ENCODE measurements at places on chromosomes 3 and 15.

- DNase-seq: no peak
Measured at GRCh38 chr15:56241374-56242105, 2.1 kb downstream of the RFX7 start.

DNA sequence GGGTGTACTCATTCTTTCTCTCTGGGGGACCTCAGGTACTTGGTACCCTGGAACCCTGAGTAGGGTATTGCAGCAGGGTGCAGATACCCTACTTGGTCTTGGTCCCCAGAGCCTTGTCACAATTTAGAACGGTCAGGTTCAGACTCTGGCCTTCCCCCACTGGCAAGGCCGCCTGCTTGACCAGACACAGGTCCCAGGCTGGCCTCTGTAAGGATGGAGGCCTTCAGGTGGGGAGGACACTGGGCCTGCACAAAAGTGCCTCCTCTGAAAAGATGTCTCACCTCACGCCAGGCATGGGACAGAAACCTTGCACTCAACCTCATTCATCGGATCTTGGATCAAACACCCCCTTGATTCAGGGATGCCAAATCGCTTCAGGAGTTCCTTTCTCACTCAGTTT is 158.4 kb downstream of the KLF13 start:
- no peak for DNase-seq

DNA sequence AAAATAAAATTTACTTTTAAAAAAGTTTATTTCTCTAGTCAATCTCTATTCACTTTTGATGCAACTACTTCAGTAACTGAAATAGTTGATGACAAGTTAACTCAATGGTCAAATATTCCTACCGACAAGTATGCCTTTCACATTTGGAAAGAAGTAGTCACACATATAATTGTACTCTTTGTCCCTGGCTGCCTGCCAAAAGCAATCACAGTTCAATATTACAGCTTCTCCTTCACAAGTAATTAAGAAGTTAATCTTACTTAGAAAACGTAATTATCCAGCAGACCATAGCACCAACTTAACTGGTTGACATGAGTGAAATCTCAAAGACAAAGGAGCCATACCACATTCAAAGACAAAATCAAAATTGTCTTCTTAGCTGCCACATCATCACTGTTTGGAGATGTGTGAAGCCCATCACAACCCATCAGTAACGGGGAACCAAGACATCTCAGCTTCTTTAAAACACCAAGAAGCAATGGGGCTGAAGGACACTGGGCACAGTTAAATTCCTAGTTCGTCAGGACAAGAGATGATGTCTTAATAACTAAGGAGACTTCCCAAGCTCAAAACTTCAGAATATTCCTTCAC is 86.1 kb downstream of the PLCH1 start:
- no peak for DNase-seq

DNA sequence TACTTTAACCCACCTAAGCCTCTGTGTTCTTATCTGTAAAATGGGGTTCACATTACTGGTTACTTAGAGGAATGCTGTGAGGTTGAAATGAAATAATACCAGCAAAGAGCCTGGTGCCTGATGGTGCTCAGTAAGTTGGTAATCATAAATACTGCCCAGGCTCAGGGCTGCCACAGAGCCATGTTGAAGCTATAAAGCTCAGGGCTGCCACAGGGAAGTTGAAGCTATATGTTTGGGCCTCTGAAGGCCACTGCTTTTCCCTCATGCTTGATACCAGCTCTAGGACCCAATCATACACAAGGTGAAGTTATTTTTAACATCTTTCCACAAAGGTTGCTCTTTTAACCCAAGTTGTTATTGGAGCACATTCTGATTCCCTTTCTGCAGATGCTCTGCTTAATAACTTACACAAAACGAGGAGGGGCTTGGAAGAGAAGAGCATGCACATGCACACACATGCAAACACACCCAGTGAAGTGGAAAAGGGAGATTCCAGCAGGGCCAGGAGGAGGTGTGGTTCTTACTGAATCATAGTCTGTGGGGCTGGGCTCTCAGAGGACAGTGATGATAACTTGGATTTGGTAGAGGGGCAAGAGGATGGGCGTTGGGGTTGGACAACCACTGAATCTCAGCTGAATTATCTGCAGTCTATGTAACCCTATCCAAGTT is 17.4 kb downstream of the PARP14 start:
- no peak for DNase-seq

DNA sequence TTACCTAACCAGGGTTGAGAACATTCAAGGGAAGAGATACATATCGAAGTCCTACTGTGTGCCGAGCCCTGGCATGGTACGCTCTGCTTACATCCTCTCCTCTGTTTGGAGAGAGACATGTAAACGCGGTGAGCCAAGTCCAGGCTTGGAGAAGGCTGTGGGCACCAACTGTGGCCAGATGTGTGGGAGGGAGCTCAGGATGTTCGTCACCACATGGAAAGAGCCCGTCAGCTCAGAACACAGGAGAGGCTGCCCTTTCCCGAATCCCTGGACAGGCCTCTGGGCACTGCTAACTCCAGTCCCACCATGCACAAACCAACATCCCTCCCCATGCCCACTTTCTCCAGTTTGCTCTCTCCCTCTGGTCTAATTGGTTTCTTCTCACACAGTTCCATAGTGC is 43.0 kb downstream of the MESD start:
- no peak for DNase-seq

DNA sequence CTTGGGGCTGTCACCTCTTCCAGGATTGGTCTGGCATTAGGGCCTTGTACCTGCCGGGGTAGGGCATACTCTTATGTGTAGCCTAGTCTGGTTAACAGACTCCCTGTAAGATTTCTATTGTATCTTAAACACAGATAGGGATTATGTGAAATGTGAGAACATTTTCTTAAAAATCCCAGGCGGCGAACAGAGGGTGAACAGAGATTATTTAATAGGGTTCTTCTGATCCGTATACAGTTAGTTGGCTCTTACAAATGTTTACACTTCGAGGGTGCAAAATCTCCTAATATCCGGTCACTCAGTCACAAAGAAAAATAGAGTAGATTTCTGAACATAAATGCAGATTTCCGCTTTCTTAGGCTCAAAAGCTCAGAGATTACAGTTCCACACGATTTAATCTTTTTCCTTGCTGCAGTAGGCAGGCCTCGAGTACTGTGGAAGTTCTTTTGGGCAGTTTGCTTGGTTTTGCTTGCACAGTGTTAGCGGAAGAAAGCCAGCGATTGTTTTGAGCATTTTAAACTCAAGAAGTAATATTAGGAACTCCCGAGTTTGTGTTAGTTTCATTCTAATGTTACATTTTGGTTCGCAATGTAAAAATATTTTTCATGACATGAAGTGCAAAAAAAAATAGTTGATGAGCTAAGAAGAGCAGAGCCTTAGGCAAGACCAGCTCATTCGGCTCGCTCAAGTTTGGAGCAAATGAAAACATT is 993 bp downstream of the PLCL2 start:
- no peak for DNase-seq

DNA sequence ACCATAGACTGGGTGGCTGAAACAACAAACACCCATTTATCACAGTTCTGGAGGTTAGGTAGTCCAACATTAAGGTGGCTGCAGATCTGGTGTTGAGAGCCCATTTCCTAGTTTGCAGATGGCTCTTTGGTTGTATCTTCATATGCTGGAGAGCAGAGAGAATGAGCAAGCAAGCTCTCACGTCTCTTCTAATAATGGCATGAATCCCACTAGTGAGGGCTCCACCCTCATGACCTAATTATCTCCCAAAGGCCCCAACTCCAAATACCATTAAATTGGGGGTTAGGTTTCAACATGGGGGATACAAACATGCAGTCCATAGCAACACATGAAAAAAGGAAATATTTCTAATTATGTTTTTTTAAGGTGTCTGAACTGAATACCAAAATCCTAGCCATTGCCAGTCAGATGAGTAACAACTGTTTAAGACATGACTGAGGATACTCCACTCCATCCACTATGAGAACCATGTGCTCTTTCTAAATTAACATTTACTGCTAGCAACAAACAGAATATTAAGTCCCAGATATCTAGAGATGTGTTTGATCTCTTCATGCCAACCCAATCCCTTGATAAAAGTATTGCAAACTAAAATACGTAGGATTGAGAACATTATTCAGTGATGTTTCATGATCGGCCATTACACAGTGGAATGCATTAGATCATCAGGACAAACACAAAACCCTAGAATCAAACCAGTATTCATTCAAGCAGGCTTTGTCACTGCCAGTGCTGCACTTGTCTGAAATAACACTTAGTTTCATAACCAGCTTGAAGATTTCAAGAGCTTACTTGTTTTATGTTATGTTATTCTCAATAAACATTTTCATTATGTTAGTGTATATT is 340.3 kb downstream of the SLC9A9 start:
- no peak for DNase-seq

- DNase-seq: no peak
Measured at GRCh38 chr3:169984292-169984691, 17.7 kb downstream of the SEC62 start.

- no peak for DNase-seq
Measured at GRCh38 chr15:73756947-73757513, 3.9 kb upstream of the INSYN1 start.

GRCh38 chr3:193840111-193840641 is 247.2 kb downstream of the OPA1 start:
- DNase-seq: no peak

DNA sequence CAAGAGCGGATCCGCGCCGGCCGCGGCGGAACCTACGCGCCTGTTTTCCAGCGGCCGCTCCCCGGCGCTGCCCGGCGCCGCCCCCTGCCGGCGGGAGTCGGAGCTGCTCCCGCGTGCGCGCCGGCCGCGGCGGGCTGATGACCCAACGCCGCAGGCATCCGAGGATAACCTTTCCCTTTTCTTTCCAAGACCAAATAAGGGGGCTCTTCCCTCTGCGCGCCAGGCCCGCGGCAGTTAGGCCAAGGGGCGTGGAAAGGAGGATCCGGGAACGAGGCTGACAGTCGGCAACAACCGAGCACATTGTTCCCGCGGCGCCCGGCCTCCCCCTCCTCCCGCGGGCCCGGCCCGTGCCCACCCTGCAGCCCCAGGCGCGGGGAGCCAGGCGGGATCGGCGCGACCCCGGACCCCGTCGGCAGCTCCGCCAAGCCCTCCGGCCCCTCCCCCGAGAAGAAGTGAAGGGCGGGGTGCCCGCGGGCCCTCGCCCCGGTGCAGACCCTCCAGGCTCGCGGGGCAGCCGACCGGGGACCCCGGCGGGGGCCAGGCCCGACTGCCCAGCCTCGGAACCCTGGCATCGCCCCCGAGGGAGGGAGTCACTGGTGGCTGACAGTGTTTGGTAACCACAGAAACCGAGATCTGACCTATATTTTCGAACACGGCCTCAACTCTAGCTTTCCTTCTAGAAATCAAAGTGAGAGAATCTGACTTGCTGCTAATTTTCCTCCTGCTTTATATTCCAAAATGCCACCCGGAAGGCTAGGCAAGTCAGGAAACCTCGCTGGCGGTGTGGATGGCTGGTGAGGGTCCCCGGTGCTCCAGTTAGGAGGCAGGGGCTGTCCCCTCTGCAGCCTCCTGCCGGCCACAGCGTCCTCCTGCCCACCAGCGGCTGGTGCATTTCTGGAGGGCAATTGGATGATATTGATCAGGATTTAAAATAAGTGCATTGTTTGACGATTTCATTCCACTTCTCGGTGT is 45.6 kb upstream of the SYNM start:
- peak; percentile 12 for DNase-seq

DNA sequence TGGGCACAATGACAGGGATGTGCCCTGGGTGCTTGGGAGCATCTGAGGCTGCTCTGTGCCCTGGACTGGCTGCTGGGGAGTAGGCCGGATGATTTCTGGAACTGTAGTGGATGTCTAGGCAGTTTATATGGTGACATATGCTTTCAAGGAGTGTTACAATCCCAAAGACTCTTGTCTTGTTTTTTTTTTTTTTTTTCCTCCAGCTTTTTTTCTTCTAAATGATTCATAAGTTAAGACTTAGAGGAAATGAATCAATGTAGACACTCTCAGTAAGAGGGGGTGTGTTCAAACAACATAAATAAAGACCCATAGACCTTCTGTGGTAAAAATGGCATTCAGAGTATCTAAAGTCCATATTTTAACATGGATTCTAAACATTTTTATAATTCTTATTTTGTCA is 706.1 kb upstream of the GOLIM4 start:
- no peak for DNase-seq

DNA sequence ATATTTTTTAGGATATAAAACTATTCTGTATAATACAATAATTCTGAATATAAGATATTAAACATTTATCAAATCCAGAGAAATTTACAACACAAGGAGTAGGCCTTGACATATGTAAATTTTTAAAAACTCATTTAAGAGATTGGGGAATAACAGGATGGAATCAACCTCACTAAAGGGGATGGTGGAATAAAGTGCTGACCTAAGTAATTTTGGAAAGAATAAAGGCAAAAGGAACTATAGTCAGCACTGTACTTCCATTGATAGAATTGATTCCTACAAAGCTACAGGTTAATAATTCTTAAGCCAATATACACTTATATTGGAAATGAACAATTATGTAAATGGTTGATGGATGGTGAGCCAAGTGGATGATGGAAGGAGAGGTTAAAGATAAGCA is 549.3 kb downstream of the TBL1XR1 start:
- DNase-seq: no peak

GRCh38 chr3:42078677-42079076 is 12.5 kb upstream of the TRAK1 start:
- no peak for DNase-seq

GRCh38 chr15:66167854-66168253 is 85.7 kb downstream of the MEGF11 start:
- DNase-seq: no peak

- no peak for DNase-seq
Measured at GRCh38 chr3:149382101-149382467, 4.6 kb upstream of the TM4SF1 start.

DNA sequence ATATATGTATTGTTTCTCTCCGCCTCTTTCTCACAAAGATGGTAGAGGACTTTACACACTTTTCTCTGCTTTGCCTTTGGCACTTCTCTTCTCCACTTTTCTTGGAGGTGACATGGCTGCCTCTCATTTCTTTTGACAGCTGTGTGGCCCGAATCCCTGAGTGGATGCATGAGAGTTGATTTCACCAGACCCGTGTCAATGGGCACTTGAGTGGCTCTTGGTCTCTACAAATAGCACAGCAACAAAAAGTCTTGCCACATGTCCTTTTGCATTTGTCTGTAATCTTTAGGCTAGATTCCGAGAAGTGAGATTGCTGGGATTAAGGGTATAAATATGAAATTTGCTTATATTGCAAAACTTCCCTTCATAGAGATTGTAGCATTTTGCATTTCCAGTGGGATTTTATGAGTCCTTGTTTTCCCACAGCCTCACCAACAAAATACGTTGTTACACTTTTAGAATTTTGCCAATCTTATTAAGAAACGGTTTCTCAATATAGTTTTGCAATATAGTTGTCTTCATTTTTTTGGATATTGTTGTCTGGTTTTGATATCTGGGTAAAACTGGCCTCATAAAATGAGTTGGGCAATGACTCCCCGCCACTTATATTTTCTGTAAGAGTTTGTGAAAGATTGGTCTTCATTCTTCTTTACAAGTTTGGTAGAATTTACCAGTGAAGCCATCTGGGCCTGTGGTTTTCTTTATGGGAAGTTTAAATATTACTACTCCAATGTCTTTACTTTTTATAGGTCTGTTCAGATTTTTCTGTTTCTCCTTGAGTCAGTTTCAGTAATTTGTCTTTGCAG is 5.2 kb upstream of the TRPM1 start:
- no peak for DNase-seq

- no peak for DNase-seq
Measured at GRCh38 chr3:8567784-8568575, 66.4 kb downstream of the LMCD1 start.

All from activated CD4-positive, CD25-positive, alpha-beta regulatory T cell (primary cell).